ENCODE measurements at places on chromosomes 6 and 20.

- DNase-seq = no peak
Measured at GRCh38 chr6:64254558-64254957, 619.0 kb downstream of the PHF3 start.

DNA sequence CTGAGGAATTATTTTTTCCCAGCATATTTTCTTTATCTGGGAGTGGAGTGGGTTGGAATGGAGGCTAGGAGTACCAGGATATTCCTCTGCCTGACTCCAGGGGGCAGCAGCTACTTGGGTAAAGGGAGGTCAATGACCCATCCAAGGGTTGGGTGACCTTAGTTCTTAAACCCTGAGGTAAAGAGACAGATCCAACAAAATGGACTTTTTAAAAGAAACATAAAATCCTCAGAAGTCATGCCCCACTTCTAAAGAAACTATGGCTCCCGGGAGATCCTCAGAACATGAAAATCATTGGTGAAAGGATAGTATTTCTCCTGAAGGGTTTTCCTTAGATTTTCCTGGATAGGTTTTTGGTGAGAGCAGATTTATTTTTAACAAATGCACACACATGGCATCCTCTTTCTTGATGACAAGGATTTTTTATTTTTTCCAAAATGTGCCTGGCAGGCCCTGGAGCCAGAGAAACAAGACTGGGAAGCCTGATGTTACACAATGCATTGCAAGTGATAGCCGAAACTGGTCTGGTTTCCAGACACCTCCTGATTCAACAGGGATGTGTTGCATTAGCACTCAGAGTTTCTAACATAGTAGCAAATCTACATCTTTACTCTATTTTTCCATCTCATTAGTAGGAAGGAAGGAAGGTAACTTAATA lies 240.9 kb upstream of the BTBD3 start:
- peak; percentile 78 for DNase-seq

- no peak for DNase-seq
Measured at GRCh38 chr6:38091613-38092012, 272.1 kb downstream of the ZFAND3 start.

DNA sequence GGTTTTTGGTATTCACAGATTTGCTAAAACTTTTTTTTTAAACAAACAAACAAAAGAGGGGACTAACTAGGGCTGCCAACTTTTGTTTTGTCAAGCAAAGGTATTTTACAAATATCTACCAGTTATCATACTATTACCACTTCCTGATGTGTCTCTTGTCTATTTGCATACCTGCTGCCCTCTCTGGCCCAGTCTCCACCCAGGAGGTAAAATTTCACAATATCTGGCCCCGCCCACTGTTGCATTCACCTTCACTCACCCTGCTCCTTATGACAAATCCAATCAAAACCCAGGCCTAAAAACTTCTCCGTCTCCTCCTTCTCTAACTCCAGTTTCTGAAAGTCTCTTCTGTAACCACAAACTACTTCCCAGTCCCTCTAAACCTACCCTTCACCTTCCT lies 82.2 kb downstream of the TRERF1 start:
- DNase-seq = no peak

DNA sequence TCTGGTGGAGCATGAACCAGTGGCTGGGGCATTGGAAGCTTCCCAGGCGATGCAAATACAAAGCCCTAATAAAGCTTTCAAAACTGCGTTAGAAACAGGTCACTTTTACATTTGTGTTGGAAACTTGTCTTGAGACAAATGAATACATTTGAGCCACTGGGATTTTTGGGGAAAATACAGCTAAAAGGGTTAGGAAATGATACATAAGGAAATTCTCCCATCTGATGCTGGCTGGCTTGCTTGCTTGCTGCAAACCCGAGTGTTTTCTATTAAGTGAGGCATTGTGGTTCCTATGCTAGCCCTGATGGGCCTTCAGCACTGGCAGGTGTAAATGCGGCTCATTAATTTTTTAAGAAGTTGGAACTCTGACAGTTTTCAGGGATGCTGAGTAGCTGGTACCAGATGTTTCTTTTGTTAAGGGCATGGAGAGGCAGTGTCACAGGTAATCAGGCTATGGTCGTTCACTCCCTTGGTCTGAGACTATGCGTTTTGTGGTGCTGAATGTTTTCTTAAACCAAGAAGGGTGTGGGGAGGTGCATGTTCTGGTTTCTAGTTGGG lies 35.2 kb downstream of the RREB1 start:
- DNase-seq = no peak

DNA sequence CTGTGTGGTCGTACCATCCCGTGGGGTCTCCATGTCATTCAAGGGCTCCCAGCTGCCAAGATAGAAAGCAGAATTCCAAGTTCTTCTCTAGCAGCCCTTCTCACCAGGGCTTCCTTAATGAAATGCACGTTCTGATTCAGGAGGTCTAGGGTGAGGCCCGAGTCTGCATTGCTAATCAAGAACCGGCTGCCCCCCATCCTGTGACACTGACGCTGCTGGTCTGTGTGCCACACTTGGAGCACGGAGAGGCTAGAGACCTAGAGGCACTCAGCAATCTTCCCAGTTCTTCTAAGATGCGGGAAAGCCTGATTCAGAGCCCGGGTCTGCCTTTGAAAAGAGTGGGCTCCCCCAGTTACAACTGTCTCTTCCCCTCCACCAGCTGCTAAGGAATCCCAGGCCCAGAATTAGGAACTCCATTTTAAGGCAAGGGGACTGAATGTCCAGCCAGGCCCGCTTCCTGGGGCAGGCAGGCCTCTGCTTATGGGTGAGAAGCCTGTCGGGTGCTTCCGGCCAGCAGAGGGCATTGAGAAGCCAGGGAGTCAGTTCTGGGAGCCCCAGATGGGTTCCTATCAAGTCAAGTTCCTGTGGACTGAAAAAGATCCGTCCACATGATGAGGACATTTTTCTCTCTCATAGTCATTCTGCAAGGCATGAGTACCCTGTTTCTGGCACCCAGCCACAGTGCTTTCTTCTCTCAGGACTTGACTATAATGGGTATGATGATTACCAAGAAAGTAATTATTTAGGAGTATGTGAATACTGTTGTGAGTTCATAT lies 69.8 kb upstream of the RIN2 start:
- peak; percentile 53 for DNase-seq

DNA sequence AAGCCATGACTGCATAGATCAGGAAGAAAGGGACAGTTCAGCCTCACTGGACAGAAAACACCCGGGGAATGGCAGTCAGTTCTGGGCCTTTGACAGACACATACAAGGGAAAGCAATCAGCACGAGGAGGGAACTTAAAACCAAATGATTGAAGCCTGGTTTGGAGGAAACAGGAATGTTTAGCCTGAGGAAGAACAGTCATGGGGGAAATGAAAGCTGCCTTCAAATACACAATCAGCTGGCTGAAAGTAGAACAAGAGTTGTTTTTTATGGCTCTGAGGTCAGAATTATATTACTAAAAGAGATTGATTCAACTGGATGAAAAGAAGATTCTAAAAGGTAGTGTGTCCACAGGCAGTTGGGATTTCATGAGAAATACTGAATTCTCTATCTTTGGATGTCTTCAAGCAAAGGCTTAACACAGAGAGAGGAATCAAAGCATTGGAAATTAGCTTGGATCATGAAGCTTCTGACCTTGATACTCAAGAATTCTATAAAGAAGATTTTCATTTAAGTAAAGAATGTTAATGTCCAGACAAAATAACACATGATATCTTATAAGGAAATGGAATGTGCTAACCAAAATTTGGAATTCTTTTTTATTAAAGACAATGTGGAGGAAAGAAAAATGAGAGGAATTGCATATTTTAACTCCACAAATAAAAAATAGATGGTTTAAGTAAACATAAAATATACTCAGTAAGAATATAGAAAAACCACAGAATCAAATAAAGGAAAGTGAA lies 216.6 kb downstream of the IBTK start:
- DNase-seq = no peak

GRCh38 chr6:135939208-135939591 lies 87.7 kb downstream of the PDE7B start:
- DNase-seq = no peak

GRCh38 chr20:3720626-3721025 lies 8.2 kb upstream of the SIGLEC1 start:
- no peak for DNase-seq

DNA sequence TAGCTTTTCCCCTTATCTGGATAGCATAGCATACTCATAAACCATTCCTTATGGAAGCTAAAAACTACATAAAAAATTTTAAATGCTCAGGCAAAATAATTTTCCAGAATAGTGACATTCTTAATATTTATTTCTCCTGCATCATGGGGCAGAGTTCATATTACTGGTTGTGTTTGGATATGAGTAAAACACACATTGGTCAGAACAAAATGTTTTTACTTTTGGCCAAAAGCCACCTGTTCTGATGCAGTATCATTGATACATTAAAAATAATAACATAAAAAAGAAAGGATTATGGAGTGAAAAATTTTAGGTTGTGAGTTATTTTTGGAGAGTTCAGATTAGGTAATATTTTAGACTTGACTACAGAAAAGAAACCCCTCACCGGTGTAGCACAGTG lies 33.6 kb downstream of the TRAM2 start:
- DNase-seq = no peak

DNA sequence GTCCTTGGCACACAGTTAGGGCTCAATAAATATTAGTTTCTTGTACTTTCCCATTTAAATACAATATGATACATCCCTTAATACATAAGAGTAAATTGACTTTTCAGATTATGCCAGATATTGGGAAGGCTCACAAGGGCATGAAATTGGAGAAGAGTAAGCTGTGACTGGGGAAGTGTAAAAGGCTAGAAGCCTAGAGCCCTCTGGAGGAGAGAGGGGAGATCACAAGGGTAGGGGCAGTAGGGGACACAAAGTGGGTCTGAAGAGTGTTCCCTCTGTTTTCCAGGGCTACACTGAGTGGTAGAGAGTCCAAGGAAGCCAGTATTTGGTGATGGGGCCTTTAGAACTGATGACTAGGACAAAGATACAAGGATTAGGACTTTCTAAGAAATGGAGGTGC lies 562.9 kb upstream of the CHD6 start:
- peak; percentile 18 for DNase-seq

DNA sequence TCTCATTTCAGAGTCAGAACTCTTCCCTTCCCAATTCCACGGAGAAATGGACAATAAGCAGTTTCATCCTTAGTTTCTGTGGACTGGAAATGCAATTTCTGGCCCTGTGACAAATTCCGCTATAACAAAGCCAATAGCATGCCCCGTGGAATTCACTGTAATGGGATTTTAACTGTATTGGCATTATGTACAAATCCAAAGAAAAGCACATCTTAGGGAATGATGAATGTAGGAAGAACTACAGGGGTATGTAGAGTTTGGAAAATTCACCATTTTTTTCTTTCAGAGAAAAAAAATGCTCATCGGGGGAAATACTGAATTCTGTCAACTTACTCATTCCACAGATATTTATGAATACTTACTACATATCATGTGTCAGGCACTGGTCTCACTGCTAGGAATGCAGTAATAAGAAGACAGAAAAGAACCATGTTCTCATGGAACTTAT lies 43.5 kb downstream of the KIF6 start:
- DNase-seq = no peak

DNA sequence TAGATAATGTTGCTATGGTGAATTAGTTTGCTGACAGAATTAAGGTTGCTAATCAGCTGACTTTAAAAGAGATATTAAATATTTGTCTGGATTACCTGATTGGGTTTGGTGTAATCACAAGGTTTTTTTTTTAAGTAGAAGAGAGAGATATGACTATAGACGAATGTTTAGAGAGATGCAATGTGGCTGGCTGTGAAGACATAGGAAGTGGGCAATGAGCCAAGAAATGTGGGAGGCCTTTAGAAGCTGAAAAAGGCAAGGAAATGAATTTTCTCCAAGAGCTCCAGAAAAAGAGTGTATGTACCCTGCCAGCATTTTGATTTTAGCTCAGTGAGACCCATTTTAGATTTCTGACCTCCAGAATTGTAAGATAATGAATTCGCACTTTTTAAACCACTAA lies 598.3 kb downstream of the PKHD1 start:
- no peak for DNase-seq

DNA sequence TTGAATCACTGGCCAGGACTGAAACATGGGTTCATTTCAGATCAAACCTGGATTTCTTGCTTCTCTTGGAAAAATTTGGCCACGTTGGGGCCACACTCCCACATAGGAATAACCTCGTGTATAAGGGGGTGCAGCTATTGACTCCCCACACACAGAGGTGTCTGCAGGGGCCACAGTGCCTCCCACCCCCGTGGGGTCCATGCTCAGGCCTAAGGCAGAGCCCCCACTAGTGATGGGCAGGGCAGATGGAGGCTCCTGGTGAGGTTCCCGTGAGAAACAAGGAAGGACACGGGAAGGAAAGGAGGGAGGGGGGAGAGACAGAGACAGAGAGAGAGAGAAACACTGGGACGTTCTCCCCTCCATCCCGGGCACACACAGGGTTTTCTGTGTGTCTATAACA lies 230.5 kb downstream of the ERMARD start:
- DNase-seq = no peak

GRCh38 chr6:31116661-31117385 lies 2.2 kb downstream of the PSORS1C1 start:
- no peak for DNase-seq

DNA sequence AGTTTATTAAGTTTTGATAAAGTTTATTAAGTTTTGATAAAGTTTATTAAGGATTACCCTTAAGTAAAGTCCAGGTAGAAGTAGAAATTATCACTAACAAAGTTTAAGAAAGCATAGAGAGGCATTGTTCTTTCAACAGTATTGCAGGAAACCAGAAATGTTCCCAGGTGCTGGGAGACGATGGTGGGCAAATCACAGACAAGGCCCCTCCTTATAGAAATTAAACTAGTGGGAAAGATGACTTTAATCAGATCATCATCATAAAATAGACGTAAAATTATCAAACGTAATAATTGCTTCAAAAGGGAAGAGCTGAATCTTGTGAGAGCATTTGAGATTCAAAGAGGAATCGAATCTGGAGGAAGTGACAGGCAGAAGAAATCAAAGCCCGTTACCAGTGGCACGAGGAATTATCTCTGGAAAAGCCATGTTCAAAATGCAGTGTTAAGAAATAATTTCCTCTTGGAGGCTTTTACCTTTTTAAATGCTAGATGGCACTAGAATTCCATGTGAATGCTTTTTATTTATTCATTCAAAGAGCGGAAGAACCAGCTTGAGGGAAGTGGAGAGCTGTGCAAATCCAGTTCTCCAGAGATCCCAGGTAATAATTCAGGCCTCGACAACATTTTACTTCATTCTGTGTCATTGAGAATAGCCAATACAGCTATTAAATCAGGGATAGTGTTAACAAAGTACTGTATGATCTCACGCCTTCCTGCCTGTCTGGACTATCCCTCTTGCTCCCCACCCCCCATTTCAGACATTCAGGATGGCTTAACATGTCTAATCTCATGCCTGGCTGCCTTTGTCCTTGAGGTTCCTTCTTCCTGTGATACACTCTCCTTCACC lies 1.0 kb upstream of the APMAP start:
- DNase-seq = no peak

- DNase-seq = no peak
Measured at GRCh38 chr6:7991536-7991935, 72.7 kb downstream of the BLOC1S5 start.

- no peak for DNase-seq
Measured at GRCh38 chr20:47600967-47601547, 99.4 kb downstream of the NCOA3 start.

- no peak for DNase-seq
Measured at GRCh38 chr6:118660218-118660569, 8.8 kb upstream of the CEP85L start.

GRCh38 chr6:155528982-155529453 lies 73.4 kb upstream of the NOX3 start:
- no peak for DNase-seq

- no peak for DNase-seq
Measured at GRCh38 chr20:9225879-9226278, 157.0 kb downstream of the PLCB4 start.

GRCh38 chr20:18839507-18840247 lies 26.1 kb downstream of the SCP2D1 start:
- DNase-seq = peak; percentile 34

GRCh38 chr20:35472209-35472608 lies 16.8 kb downstream of the CEP250 start:
- DNase-seq = no peak

Data from neural progenitor cell (in vitro differentiated cells).